A673 (cell line): ENCODE measurements at places on chromosomes 11 and 22.

- DNase-seq: peak; percentile 22
Observed at GRCh38 chr11:12159351-12160099, 49.1 kb downstream of the MICAL2 start.

DNA sequence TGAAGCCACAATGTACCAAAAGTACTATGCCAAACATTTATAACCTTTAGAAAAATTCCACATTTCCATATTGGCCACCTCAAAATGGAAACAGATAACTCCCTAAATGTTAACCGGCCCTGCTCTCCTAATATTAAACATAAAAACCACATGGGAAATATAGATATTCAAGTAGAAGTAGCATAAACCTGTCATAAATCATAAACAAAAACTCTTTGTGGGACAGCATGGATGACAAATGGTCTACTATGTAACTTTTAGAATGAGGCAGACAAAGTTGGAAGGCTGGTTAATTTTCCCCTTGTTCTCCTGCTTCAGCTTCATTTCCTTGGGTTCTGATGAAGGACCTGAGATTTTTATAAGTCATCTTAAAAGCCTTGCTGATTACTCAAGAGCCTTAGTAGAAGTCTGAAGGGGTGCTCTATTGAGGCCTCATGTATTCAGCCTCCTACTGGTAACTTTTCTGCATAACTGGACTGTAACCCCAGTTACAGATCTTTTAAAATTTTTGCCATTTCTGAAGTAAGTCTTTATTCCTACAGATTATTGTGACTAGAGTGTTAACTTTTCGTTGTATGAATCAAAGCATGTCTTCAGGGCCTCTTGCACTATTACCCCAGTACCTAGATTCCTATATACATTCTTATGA lies 116.4 kb downstream of the STIM1 start:
- DNase-seq: no peak

GRCh38 chr11:31822175-31822926 lies 11.2 kb upstream of the PAX6 start:
- DNase-seq: peak; percentile 58

DNA sequence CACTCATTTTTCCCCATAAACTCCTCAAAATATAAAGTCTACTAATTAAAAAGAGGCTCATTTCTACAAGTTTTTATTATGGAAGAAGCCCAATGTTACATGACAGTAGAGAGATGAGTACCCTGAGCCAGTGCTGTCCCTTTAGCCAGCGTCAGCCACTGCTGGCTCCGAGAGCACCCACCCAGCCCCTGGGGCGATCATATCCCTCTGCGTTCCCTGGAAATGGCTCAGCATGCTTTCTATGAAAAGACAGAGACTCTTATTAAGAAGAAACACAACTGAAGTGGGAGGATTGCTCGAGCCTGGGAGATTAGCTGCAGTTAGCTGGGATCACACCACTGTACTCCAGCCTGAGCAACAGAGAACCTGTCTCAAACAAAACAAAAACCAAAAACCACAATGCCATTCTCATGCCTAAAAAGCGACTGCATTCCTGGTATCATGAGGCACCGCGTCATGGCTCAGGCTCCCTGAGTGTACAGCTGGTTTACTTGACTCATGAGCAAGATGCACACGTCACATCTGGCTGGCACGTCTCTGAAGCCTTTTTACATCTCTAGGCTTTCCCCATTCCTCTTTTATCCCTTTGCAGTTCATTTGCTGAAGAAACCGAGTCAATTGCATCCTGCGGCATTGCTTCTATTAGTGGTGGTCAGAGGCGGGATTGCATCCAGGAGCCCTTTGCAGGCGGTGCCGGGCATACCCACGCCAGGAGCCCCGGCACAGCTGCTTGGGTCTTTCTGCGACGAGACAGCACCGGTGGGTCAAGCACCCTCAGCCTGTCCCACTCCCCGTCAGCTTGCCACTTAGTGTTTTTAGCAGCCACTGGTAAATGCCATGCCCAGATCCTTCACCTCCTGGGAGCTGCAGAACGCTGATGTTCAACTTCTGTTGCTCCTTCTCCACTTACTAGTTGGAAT lies 119.9 kb downstream of the CTTN start:
- no peak for DNase-seq

DNA sequence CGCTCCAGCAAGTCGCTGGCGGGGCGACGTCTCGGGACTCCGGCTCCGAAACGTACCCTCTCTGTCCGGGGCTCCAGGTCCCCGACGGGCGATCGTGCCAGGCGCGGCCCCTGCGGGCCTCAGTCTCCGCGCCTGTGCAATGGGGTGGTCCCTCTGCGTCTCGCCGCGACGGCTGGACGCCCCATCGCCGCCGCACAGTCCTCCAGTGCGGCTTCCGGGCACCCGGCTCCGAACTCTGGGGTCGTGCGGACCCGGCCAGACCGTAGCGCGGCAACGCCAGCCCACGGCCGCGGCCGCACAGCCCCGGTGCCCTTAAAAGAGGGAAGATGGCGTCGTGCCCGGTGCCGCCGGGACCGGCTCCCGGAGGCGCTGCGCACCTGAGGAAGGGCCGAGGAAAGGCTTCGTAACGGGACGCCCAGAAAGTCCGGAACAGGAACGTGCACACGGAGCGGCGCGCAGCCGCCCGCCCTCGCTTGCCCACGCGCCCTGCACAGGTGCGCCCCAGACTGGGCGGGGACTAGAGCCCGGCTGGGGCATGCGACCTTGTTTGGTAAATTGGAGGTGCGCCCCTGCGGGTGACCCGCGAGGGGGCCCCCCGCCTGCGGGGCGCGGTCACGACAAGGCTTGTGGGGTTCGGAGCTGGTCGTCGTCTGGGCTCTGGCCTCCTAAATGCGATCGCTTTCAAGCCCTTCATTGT lies 525 bp downstream of the BIK start:
- DNase-seq: no peak

- DNase-seq: peak; percentile 3
Observed at GRCh38 chr11:19577976-19578619, 134.5 kb upstream of the NAV2 start.

- no peak for DNase-seq
Observed at GRCh38 chr11:44269369-44270351, 40.3 kb downstream of the ALX4 start.

- DNase-seq: peak; percentile 91
Observed at GRCh38 chr11:111918390-111919256, at the start of gene C11orf52. Gene C11orf52, plus strand, starts transcription at chr11:111918913. Its CDS starts 60 bp downstream, at chr11:111918973.

GRCh38 chr22:46696229-46696518 lies 41.9 kb downstream of the CERK start:
- DNase-seq: no peak

GRCh38 chr11:69495441-69496201 lies 14.2 kb downstream of the LINC01488 start:
- DNase-seq: no peak

DNA sequence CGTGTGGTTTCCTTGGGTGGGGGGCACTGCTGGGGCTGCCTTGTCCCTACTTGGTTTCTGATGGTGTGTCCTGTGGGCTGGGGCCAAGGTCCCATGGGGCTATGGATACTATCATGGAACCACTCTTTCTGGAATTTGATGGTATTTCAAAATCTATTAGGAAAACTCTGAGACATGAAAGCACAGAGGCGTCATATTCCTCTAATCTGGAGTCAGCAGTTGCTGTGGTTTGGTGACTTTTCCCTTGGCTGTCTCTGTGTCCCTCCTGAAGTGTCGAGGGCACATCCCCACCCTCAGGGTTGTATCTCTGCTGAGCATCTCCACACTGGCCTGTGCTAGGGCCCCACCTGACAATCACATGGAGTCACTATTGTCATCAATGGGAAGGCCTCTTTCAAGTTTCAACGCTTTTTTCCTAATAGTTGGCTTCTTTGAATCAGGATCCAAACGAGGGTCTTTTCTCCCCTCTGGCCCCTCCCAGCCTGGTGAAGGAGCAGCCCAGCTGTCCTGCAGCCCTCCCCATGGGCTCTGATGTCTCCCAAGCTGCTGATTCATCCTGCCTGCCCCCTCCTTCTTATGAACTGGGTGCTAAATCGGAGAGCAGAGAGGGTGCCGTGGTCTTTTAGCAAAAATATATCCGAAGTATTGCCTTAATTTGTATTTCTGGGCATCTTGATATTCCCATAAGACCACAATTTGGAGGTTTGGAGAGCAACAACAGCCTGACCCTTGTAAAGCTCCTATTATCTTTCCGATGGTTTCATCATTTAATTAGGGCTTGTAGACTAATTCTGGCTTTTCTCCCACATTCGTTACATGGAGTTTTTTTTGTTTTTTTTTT lies 38.5 kb downstream of the MED15 start:
- DNase-seq: no peak
